ENCODE measurements at places on chromosomes 13 and 19.

DNA sequence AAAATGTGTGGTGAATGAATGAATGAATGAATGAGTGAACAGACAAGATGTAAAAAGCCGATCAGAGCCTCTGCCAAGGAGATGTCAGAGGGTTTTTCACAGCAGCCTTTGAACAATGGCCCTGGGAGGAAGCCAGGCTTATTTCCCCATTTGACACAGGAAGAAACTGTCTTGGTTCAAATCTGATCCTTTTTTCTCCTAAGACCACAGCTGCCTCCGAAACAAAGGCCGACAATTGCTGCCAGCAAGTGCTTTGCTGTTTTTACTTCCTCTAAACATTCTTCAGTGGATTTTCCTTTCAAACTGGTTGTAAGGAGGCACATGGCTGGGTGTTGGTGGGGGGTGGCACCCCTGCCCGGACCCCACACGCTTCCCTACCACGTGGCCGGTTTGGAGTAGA is 44.2 kb upstream of the HOMER3 start:
- no peak for DNase-seq

DNA sequence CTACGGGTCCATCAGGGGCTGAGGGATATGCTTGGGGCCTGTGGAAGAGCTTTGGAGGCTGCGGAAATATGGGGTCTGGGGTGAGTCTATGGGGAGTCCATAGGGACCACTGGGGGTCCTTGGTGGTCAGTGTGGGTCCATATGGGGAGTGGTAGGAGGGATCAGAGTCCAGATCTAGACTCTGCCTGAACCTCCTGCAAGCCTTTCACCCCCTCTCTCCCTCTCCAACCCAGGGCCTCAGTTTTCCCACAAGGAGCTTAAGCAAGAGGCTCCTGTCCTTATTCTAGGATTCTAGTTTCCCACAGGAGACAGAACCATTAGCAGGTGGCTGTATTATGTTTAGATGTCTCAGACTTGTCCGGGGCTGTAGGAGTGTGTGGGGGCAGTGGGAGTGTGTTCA is 161.9 kb upstream of the TSHZ3 start:
- DNase-seq = no peak

DNA sequence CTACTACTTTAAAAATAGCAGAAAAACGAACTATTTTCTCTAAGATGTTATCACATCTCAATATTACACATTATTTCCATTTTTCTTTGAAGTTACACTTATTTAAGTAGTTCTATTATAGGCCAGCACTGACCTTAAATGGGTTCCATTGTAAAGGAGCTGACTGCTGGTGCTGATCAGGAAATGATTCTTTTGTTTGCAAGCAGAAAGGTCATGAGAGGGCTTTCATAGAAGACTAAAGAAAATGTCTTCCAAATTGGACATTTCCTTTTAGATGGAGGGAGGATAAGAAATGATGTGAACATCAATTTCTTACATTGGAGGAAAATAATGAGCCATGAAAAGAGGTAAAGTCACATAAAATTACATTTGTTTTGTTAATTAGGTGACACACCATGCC is 96.2 kb downstream of the SUCLA2 start:
- no peak for DNase-seq

- no peak for DNase-seq
These were observed 12.0 kb downstream of the KHSRP start for GRCh38 chr19:6412447-6413091.

DNA sequence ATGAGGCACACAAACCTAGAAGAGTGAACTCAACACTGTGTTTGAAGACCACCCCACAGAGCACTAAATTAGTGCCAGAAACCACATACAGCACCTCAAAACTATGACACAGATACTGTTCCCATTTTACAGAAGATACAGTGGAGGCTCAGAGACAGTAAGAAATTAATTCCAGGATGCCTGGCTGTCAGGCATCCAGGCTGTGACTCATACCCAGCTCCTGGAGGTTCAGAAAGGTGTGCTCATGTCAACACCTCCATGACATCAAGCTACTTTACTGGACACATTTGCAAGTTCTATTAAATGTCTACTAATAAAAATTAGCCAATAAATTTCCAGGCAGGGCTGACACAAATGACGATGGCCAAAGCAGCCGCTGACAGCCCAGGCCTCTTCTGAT is 176.3 kb downstream of the ABCC4 start:
- no peak for DNase-seq

GRCh38 chr19:45186509-45187334 is 8.1 kb downstream of the BLOC1S3 start:
- DNase-seq = no peak

All from GM04503 (cell line).